ENCODE measurements at places on chromosomes 5 and 9.

- peak; percentile 76 for DNase-seq
These were observed at the start of gene BRINP1 for GRCh38 chr9:119368681-119369581. Gene BRINP1 (minus strand): TSS chr9:119369435. CDS start chr9:119313355, 56,080 bp downstream.

- DNase-seq = no peak
These were observed 14.9 kb downstream of the ADAMTSL1 start for GRCh38 chr9:18488886-18489285.

- no peak for DNase-seq
These were observed 102.2 kb upstream of the MOCS2 start for GRCh38 chr5:53211799-53212198.

DNA sequence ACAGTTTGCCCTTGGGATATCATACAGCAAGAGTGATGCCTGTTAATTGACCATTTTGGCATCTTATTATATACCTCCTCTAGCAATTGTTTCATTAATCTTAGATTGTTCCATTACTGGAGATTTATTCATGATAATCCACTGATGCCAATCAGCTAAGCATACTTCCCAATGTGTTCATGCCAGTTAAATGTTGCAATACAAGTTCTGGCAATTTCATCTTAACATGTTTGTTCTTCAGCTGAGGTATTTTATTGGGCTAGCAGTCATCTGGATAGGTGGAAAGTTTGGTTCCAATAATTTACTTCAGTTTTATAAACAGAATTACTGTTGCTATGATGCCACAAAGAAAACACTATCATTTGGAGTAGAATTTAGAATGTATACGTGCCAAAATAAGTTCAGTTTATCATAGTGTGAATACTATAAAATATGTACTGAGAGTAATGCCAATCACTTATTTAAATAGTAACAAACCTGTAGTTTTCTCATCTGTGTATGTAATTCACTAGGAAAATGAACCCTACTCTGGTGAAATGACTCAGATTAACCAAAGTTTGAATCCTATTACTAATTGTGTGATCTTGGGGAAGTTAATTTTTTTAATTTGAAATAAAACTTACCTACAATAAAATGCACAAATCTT lies 27.9 kb upstream of the IL31RA start:
- no peak for DNase-seq

GRCh38 chr5:67676863-67677262 lies 480.3 kb upstream of the CD180 start:
- no peak for DNase-seq

GRCh38 chr5:151810897-151811296 lies 39.1 kb downstream of the G3BP1 start:
- DNase-seq = no peak

GRCh38 chr5:59130431-59130830 lies 547.6 kb downstream of the RAB3C start:
- no peak for DNase-seq

DNA sequence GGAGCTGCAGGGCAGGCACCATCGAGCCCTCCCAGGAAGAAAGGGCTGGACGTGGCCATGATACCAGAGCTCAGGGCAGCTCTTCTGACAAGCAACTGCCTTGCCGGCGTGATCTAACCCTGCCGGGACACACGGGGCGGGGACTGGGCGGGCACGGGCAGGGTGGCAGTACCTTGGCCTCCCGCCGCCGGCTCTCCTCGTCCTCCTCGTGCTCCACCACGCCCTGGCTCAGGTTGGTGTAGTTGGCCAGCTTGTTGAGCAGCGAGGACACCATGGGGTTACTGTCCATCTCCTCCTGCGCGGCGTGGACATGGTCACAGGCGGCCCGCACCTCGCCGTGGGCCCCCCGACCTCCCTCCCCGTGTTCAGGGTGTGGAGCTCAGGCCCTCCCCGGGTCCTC lies 18.5 kb downstream of the SLC12A7 start:
- no peak for DNase-seq

- no peak for DNase-seq
These were observed 644 bp downstream of the TSC1 start for GRCh38 chr9:132943651-132944293.

- DNase-seq = no peak
These were observed 85.1 kb downstream of the NDUFAF2 start for GRCh38 chr5:61030163-61030482.

DNA sequence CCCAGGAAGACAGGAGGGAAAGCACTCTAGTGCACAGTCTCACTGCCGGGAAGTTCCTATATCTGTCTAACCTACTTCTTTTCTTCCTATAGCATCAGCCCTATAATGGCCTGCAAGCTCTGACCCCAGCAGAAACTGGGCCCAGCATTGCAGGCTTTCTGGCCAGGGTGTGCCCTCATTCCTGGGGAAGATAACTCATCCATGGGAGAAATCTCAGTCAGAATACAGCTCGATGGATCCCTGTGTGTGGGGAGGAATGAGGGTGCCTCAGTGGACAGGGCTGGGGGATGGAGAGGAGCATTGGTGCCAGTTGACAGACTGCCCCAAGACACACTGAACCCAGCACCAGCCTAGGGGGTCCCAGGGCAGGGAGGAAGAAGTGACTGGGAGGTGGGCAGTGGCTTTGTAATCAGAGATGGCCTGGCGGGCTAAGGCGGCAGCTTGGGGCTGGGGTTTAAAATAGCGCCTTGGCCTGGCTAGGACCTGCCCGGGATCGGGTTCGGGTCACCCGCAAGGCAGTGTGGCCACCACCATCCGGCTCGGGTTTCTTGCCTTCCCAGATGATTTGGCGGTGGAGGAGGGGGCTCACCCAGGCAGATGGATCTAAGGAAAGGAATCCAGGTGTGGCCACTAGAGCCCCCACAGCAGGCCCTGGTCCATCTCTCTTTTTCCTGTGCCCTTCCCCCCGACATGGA lies 7.6 kb upstream of the CXXC5 start:
- DNase-seq = peak; percentile 46

DNA sequence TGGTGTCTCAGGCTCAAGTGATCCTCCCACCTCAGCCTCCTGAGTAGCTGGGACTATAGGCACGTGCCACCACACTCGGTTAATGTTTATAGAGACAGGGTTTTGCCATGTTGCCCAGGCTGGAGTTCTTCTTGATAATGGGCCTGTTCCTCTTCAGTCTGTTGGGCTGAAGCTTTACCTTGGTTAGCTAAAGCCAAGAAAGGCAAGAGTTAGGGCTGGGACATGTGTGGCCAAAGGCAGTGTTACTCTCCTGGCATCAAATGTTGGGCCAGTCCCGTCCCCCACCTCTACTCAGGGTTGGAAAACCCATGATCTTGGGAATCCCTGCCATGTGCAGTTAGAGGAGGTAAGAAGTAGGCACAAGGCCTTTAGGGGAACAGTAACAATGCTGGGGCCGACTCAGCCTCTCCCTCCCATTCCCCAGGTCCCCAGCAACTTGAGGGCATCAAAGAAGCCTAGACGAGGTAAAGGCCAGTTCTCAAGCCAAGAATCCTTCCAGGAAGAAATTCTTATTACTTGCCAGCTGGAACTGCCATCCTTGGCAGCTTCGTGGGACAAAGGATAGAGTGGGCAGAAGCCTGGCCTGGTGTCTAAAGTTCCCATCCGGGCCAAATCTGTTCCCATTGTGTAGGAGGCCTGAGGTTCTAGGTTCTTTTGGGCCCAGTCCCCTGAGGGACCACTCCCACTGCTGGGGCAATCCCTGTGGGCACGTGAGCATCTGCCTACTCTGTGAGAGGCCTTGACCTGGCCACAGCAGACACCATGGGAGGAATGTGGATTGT lies 4.5 kb downstream of the EGR1 start:
- DNase-seq = no peak

- no peak for DNase-seq
These were observed 450.3 kb upstream of the CLINT1 start for GRCh38 chr5:158309088-158309807.

- DNase-seq = no peak
These were observed 54.9 kb downstream of the ASTN2 start for GRCh38 chr9:117359910-117360309.

DNA sequence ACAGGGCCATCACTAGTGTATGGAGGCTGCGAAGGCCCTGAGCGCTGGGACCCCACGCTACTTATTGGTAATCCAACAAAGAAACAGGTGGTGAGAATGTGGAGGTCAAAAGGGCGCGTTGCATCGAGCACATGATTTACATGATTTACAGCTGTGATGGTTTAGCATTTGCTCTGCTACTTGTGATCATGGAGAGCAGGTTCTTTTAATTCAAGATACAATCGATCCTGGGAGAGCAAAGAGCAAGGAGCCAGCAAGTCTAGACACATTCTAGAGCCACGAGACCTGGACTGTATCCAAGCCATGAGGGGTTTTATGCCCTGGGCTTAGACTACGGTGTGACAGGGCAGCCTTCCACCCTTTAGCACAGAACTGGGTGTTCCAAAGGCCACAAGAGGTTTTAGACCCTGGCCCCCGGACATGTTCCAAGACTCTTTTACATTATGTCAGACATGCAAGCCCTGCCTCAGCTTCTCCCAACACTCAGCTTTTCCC lies 47.0 kb upstream of the CLK4 start:
- DNase-seq = no peak

DNA sequence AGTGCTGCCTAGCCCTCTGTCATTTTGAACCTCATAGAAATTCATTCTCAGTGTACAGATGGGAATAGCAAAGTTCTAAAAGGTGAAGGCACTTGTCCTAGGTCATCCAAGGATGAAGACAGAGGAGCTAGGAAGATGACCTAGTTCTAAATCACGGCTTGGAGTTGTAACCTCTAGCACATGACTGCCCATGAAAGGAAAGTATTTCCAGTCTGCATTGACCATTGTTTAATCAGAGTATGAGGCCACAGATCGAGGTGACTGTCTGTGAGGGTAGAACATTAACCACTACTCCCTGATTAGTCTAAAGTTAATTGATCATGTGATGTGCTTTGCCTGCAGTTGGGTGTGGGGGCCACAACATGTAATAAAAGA lies 674 bp upstream of the TNFSF15 start:
- no peak for DNase-seq

DNA sequence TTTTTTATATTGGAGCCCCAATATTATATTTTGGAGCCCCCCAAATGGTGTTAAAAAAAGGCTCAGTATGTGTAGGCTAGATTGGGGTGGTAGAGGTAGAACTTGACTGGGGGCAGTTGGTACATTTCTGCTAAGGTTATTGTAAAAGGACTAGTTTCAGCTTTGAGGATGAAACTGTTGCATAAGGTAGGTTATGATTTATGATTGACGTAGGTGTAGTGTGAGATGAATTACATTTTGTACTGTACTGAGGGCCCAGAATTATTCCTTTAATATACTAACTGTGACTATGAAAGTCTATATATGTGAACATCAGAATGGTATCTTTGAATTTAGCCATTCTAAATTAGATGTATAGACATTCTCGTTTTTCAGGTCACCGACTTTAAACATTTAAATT lies 3.6 kb downstream of the RIC1 start:
- no peak for DNase-seq

GRCh38 chr5:159905496-159905895 lies 10.8 kb upstream of the ADRA1B start:
- DNase-seq = no peak

GRCh38 chr9:7534211-7534935 lies 265.2 kb downstream of the DMAC1 start:
- no peak for DNase-seq

DNA sequence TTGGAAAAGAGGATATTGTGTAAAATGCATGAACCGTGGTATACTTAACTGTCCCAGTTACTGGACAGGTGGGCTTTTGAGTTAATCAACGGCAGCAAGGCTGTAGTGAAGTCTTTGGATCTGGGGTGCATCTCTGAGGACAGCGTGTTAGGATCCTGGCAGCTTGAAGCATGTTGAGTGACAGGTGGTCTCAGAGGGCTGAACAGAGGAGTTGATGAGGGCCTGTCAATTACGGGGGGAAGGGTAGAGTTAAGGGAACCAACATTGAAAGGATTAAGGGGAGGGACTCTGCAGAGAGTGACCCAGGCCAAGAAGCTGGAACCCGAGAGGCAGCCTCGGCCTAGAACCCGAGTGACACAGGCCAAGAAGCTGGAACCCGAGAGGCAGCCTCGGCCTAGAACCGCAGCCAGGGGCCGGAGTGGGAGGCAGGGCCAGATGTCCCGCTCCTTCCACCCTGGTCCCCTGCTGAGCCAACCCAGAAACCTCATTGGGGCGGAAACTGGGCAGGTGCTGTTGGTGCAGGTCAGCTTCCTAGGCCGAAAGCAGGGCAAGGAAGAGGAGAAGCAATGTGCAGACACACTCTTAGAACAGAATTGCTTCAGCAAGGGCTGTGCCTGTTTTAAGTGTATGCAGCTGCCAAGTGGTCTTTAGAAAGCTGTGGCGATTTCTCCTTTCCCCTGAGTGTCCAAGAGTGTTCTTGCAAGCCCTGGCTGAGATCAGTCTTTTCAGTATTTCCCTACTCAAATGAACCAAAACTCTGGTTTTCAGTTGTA lies 62.0 kb downstream of the ANKRD33B start:
- DNase-seq = no peak

DNA sequence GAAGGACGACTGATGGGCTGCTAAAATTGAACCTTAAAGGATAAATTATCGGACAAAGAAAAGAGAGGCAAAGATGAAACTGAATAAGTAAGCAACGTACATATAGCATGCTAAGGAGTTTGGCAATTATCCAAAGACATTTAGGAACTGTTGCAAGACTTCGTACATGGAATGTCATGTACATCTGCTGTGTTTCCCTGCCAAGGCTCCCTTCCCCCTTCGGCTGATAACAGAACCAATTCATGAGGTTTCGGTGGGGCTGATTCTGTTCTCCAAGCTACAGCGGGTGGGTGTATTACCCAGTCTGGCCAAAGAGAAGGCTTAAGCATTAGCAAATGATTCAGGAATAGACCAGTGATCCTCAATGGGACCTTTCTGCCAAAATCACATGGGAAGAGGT lies 190.9 kb upstream of the FREM1 start:
- no peak for DNase-seq

DNA sequence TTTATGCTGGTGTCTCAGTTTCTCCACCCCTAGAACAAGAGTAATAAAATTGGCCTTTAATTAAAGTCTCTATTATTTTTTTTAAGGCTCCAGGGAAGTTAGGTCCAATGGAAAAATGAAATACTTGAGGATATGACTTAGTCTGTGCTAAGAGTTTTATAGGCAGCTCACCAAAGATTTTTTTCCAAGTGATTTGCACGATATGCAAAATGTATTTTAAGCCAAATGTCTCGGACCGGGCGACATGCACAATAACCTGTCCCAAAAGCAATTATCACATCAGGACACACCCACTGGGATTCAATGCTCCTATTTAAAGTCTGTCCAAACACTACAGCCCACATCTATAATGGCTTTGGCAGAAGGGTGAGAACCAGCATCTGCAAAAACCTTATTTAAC lies 136.1 kb upstream of the ANKH start:
- no peak for DNase-seq

- DNase-seq = no peak
These were observed 7.1 kb upstream of the IFNA2 start for GRCh38 chr9:21392270-21392669.

- no peak for DNase-seq
These were observed 45.7 kb upstream of the FANCC start for GRCh38 chr9:95363051-95363841.

DNA sequence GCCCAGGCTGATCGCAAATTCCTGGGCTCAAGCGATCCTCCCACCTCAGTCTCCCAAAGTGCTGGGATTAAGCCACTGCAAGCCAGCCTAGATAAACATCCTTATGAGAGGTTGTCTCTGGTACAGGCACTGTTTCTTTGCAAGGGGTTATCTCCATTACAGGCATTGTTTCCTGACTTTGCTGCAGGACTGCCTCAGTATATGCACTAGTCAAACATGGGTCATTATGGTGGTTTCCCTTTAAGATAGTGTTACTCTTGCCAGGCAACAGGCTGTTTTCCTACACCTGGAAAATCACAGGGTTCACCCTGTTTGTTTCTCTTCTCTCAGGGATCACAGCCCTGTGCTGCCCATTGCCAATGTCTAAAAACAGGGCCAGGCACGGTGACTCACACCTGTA lies 7.8 kb upstream of the CLTB start:
- DNase-seq = no peak
